ENCODE measurements at places on chromosomes 5 and 9.

DNA sequence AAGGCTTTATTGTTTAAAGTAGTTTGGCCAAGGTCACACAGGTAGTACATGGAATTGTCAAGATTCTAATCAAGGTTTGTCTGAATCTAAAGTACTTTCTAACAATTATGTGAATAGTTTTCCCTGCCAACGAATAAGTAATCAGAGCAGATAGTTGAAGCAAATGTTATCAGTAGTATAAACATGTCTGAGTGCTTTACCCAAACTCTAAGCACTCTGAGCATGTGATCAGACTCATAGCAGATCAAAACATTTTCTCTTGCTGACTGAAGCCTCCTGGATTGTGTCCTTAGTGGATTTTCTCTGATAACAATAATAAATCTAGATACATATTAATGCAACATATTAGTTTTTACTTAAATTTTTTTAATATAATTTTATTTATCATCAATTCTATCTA, 995.0 kb downstream of the EFNA5 start:
- DNase-seq, result no peak

GRCh38 chr9:124780757-124781151, 3.8 kb downstream of the OLFML2A start:
- no peak for DNase-seq

DNA sequence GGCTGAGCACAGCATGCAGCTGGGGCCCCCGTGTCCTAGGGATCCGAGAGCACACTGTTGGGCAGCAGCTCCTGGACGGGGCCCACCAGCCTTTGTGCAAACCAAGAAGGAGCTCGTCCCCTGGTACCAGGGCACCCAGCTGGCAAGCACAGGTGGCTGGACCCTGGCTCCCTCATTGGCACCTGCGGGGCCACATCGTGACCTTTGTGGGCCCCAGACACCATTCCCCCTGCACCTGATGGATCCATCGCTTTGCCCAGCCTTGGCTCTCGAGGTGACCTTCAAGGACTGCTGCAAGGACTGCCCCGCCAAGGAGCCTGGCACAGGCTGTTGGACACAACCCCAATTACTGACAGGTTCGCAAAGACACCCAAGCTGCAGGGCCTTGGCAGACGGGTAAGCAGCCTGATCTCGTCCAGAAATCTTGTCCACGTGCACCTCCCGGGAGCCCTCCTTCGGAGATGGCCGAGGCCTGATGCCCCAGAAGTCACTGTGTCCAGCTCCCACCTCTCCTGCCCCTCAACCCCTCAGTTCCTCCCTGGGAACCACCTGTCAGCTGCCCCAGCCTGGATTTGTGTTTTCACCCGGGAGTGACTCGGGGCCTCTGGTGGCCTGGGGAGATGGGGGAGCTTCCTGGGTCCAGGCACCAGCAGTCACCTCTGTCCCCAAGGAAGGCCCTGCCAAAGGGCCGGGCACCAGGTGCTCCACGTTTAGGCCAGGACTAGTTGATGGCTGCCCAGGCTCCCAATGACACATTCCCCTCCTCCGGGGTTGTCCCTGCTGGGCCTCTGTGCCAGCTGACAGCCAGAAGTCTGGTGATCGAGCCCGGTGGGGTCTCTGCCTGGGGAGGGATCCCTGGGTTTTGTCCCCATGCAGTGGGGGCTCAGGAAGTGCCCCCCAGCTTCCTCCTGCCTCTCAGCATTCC, 137.1 kb upstream of the PPP1R26 start:
- no peak for DNase-seq

DNA sequence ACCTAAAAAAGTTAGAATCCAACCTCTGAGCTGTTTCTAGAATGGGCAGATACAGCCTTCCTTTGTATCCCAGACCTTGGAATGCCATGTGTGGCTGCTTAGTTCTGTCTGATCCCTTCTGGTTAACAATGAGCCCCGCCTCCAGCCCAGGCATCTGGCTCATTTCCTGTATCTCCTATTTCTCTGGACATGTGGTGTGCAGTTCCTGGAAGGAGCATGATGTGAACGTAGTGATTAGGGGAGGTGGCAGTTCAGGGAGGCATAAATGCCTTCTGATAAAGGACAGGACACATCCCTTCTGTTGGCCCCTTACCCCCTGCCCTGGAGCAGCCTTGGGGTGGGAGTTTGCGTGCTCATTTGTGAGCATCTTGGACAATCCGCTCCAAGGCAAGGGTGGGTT, 243.0 kb downstream of the ZSWIM6 start:
- DNase-seq, result no peak

- DNase-seq, result no peak
Measured at GRCh38 chr9:99054581-99054980, 50.3 kb upstream of the TGFBR1 start.

- no peak for DNase-seq
Measured at GRCh38 chr9:89603767-89604665, 796 bp upstream of the GADD45G start.

- no peak for DNase-seq
Measured at GRCh38 chr5:61215996-61216395, 53.7 kb upstream of the SMIM15 start.

DNA sequence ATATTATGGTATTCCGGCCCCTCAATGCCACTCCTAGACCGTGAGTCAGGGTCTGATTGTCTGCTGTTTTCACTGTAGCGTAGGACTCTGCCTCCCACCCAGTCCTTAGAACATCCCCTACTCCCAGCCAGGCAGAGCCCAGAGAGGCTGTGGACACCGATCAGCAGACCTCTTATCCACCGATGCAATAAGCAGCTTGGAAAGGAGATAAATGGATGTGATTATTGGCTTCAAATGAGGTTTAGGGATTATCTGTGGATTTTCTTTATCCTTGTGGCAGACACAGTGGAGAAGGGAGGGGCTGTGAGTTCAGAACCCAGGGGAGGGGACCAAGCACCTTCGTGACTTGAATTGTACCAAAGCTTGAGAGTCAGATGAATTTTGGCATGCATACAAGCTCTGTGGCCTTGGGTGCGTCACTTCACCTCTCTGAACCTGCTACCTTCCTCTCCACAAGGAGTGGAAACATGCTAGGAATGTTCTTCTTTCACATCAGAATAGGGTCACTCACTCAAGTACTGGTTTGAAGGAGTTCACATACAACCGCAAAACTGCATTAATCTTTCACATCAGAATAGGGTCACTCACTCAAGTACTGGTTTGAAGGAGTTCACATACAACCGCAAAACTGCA, 83.1 kb upstream of the CPLX2 start:
- no peak for DNase-seq

DNA sequence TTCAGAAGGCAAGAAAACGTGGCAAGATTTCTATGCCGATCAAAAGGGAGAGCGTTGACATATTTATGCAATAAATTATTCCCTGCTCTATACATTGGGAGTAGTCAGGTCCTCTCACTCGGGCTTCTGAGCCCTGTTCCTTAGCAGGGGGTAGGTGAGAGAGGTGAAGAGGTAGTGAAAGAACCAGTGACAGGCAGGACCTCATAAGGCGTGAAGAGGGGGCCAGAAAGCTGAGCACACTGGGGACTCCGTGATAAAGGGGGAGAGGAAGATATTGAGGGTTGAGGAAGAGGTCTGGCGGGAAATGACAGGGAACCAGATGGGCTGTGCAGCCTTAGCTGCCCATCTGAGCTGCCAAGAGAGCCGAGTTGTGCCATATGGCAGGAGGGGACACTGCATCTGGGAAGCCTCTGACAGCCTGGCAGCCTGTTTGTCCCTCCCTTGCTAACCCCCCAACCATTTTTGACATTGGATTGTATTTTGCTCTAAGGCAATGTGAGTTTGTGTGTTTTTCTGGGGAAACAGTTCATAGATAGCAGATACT, 782 bp upstream of the CDC20B start:
- DNase-seq, result no peak

- no peak for DNase-seq
Measured at GRCh38 chr9:109908459-109909390, 128.7 kb downstream of the PALM2AKAP2 start.

DNA sequence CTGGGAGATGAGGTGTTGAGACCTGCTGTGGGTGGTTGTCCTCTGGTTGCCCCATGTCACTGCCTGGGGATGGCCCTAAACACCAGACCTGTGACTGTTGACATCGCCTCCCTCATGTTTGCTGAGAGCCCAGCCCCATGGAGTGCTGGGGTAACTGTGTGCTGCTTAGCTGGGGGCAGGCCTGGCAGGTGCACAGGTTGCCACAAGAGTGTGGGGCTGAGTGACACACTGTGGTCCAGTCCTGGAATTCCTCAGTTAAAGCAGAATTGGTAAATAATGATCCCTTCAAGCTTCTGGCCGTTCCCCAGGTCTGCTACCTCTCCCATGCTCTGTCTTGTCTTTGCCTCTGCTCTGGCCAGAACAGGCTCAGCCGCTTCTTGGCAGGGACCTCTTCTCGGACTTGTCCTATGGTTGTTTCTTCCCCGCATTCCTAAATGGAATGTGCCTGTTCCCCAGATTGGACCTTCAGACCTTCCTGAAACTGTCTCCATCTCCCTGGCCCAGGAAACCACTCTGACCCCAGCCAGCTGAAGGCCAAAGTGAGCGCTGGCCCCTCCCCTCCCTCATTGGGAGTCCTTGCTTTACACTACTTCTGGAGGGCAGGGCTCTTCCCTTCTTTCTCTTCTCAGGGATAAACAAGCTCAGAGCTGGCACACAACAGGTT, 61.2 kb upstream of the PITX1 start:
- DNase-seq, result no peak

DNA sequence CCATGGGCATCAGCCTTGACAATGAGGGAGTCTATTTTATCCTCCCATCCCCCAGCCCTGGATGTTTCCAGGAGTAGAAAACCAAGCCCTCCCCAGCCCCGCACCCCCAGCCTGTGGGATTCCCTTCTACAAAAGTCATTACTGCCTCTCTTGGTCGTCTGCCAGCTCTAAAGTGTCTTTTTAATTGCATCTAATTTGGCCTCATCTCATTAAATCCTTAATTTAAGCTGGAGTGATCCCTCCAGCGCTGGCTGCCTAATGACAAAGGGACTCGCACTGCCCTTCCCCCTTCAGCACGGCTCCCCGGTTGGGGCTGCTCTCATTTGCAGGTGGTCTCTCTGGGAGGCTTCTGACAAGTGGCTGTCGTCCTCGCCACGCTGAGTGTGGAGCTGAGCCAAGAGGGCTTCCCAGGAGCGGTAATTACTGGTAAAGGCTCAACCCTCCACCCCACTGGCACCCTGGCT, 107.9 kb upstream of the ALDH1B1 start:
- DNase-seq, result no peak

Data from cortex of kidney (tissue), 1 donor.